ENCODE measurements at places on chromosomes 5 and 9.

- no peak for DNase-seq
Observed at GRCh38 chr5:73176250-73176649, 3.3 kb downstream of the TMEM174 start.

DNA sequence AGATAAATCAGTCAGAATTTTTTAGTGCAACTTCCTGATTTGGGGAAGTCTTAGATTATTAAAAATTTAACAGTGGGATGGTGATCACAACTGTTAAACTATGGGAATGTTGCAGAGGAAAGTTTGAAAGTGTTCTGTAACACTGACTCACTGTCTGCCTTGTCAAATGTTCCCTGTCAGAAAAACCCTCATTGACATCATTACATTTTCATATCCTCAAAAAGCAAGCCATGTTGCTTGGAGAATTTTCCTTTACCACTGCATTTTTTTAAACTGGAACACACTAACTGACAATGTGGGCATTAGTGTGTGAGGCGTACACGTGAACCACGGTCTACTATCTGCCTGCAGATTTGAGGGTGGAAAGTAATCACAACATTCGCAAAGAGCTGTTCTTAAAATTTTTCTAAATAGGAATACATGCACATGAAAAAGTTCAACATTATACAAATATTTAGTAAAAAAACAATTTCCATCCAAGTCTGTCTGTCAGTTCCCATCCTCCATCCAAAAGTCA lies 28.6 kb upstream of the IL7R start:
- no peak for DNase-seq

GRCh38 chr5:158560170-158560569 lies 539.5 kb downstream of the EBF1 start:
- no peak for DNase-seq

GRCh38 chr9:13992138-13993088 lies 321.5 kb downstream of the NFIB start:
- DNase-seq: no peak

DNA sequence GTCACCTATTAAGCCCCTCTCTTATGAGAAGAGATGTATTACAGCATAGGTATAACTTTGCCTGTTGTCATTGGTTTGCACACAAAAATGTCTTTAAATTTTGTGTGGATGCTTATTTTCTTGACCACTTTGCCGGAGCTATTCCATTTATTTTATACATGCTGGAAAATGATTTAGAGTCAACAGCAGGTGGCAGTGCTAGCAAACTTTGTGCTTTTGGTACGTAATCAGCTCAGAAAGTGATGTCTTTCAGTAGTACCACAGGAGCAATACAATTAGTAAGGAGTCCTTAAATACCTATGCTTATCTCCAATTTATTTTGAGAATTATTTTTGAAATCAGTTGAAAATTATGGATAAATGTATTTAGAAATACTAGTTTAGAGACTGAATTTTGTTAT lies 19.8 kb upstream of the NUDT12 start:
- no peak for DNase-seq

- no peak for DNase-seq
Observed at GRCh38 chr5:78793907-78794662, 145.5 kb upstream of the LHFPL2 start.

DNA sequence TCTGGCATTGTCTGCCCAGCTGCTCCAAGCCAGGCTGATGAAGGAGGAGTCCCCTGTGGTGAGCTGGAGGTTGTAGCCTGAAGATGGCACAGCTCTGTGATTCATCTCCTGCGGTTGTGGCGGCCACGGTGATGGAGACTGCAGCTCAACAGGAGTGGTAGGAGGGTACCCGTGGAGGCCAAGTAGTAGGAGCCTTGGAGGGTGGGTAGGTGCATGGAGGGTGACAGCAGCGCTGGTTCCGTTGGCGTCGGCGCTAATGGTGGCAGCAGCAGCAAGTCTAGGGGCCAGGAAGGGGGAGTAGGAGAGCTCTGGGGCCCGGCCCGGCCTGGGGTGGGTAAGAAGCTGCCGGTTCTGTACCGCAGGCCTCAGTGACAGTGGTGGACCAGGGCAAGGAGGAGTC lies 22.4 kb upstream of the TRIM52 start:
- DNase-seq: no peak

DNA sequence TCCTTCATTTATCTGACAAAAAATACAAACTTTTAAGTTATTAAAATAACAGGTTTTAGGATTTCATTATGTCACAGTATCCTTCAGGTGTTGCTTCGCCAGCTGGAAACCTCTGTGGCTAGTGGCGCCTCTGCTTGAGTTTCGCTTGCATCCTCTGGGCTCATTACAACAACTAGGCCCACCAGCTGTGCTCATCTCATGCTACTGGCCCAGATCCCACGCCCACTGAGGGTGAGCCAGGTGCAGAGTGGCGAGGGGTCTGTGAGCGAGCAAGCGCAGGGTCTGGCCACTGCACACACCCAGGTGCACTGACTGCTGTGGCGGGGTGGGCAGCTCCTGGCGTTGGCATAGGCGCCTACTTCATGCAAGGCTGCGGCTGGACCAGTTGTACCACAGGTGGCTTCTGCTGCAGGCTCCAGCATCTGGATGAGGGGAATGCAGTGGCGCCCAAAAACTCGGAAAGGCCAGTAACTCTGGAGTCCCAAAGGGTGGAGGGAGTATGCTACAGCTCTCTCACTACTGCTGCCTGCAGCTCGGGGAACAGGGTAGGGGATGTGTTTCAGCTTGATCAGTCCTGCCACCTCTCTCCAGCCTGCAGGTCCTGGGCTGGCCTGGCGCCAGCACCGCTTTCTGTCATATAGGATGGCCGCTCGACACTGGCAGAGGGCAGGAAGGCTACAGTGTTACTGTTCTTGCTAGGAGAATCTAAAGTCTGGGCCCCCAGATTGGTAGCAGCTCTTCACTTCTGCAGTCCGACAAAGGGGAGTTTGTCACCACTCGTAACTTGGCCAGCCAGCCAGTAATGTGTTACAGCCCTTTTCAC lies 452.1 kb downstream of the TUSC1 start:
- DNase-seq: no peak

- no peak for DNase-seq
Observed at GRCh38 chr5:181098762-181099601, 32.0 kb downstream of the OR2V1 start.

- no peak for DNase-seq
Observed at GRCh38 chr9:87729246-87729645, 3.3 kb downstream of the CTSL start.

Measured in KG1 (cell line).